GM18507 (cell line): ENCODE measurements at places on chromosomes 6 and 20.

- no peak for DNase-seq
Measured at GRCh38 chr20:34595377-34596184, 37.1 kb downstream of the MAP1LC3A start.

- no peak for DNase-seq
Measured at GRCh38 chr20:62838128-62838891, 21.5 kb downstream of the COL9A3 start.

GRCh38 chr6:122102026-122102425 lies 297.4 kb upstream of the HSF2 start:
- no peak for DNase-seq

- no peak for DNase-seq
Measured at GRCh38 chr6:30260036-30260504, 46.9 kb upstream of the TRIM26 start.

DNA sequence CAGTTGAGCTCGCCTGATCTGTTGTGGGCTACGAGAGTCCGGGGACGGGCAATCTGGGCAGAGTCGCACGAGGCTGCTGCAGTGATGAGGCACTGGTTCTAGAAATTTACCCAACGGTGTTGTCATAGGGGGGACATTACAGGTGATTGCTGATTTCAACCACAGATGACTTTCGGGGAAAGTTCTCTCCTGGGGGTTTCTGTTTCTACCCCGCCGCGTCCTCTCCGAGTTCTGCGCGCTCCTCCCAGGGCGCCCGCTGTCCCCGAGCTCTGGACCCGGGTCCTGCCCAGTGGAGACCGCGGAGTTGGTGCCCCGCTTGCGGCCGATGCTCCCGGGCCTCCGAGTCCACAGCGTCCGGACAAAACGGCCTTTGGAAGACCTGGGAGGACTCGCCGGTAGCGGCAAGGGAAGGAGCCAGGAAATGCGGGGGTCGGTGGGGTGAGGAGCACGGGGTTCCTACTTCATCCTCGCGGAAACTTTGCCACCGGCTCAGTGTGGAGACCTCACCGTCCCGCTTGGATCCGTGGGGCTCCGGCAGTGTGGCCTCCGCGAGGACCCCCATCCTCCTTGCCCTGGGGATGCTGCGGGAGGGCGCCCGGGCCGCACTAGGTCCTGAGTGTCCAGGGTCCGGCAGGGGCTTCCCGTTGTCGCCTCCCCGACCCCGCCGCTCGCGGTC lies 12.3 kb upstream of the RAET1L start:
- DNase-seq = no peak

- no peak for DNase-seq
Measured at GRCh38 chr6:113202852-113203714, 654.1 kb upstream of the MARCKS start.
